Activated CD4-positive, alpha-beta memory T cell treated with anti-CD3 and anti-CD28 coated beads, Interleukin-2, amount 10 ng/mL, durations not matched to agents 7 days and 5 days (primary cell): ENCODE measurements at places on chromosomes 1 and 21. TPM values are rescaled to one million over a fixed set of nuclear protein-coding genes. Genes with fewer than 3 reads are reported as not detected.

PACC1 gene
- 11.4 TPM for total RNA-seq

- no peak overlapping the region for H3K4me3 ChIP-seq
- H3K4me1 ChIP-seq: peaks cover 34% of the 10 kb centered on the region
- no peak overlapping the region for H3K27ac ChIP-seq
- no peak for DNase-seq
- H3K27me3 ChIP-seq: peaks cover 6% of the 10 kb centered on the region
Observed at GRCh38 chr1:223707256-223708000, 4.9 kb upstream of the CAPN2 start.

IRF6 gene
- total RNA-seq: 0.25 TPM

GRCh38 chr1:248306103-248306502 is 2.9 kb upstream of the OR2T12 start:
- no peaks in the 10 kb centered on the region for H3K36me3 ChIP-seq
- no peaks in the 10 kb centered on the region for H3K4me1 ChIP-seq
- H3K27ac ChIP-seq: no peak overlapping the region
- no peak overlapping the region for H3K4me3 ChIP-seq
- no peaks in the 10 kb centered on the region for H3K27me3 ChIP-seq

DNA sequence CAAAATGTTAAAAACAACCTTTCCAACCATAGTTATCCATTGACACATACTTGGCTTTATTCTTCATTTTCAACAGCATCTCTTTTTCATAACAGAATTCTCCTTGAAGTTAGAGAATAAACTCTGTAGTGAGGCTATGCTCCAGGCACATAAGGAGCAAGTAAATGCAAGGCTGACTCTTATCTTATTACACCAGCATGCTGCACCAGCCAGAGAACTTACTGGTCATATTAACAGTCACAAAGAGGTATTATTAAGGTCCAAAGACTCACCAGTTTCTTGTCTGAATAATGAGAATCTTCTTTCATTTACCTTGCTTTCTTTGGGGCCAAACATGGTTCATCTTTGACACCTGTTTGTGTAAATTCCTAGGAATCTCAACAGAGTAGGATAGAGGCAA is 71.3 kb upstream of the IVNS1ABP start:
- H3K4me3 ChIP-seq: no peak overlapping the region
- DNase-seq: no peak
- peaks cover 5% of the 10 kb centered on the region for H3K4me1 ChIP-seq
- no peak overlapping the region for H3K27ac ChIP-seq
- H3K27me3 ChIP-seq: no peaks in the 10 kb centered on the region
- peaks cover 5% of the 10 kb centered on the region for H3K36me3 ChIP-seq

GRCh38 chr1:212612041-212612961 is 3.7 kb downstream of the ATF3 start:
- peaks cover 51% of the 10 kb centered on the region for H3K4me1 ChIP-seq
- no peak overlapping the region for H3K4me3 ChIP-seq
- no peak for DNase-seq
- peaks cover 3% of the 10 kb centered on the region for H3K27me3 ChIP-seq
- peaks cover 54% of the 10 kb centered on the region for H3K36me3 ChIP-seq

PCNX2 gene
- total RNA-seq: 23.2 TPM

GRCh38 chr1:247437551-247438505 is 20.1 kb downstream of the OR2B11 start:
- no peak overlapping the region for H3K4me3 ChIP-seq
- no peaks in the 10 kb centered on the region for H3K4me1 ChIP-seq
- H3K36me3 ChIP-seq: no peaks in the 10 kb centered on the region
- no peak overlapping the region for H3K27ac ChIP-seq
- no peaks in the 10 kb centered on the region for H3K27me3 ChIP-seq

DNA sequence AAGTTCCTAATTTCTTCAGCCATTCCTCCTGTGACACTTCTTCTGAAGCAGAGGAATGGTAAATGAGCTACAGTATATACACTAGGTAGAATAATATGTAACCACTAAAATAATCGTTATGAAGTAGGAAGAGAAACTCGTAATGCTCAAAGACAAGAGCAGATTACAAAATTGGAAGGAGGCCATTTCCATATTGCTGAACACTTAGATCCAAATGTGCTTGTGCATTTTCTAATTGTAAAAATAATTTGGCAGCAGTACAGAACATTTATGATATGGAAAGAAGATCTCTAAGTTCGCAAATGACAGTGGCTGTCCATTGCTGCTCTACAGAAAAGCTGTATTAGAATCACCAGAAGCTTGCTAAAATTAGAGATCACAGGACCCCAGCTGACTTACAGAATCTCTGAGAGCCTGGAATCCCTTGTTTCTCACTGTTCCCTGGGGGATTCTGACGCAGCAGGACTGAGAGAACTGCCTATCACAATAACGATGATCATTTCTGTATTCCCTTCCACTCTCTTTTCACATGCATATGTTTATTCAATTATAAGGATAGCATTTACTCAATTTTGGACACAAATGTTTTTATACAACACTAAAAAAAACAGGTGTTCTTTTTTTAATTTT is 242.1 kb downstream of the OMA1 start:
- no peak overlapping the region for H3K4me3 ChIP-seq
- H3K4me1 ChIP-seq: no peaks in the 10 kb centered on the region
- H3K27ac ChIP-seq: no peak overlapping the region
- H3K36me3 ChIP-seq: no peaks in the 10 kb centered on the region
- DNase-seq: no peak

PRRX1 gene
- total RNA-seq: not detected

HIVEP3 gene
- 27.8 TPM for total RNA-seq

GRCh38 chr1:41637367-41637766 is 152.9 kb upstream of the EDN2 start:
- H3K27me3 ChIP-seq: no peaks in the 10 kb centered on the region
- no peak overlapping the region for H3K27ac ChIP-seq
- H3K4me3 ChIP-seq: no peak overlapping the region
- DNase-seq: no peak

- H3K27ac ChIP-seq: no peak overlapping the region
- H3K4me3 ChIP-seq: no peak overlapping the region
- H3K4me1 ChIP-seq: peaks cover 5% of the 10 kb centered on the region
- H3K36me3 ChIP-seq: peaks cover 6% of the 10 kb centered on the region
- DNase-seq: no peak
Observed at GRCh38 chr1:59343576-59343840, 46.6 kb downstream of the FGGY start.

GRCh38 chr1:59404796-59405195 is 107.9 kb downstream of the FGGY start:
- no peak overlapping the region for H3K27ac ChIP-seq
- no peak overlapping the region for H3K4me3 ChIP-seq
- H3K4me1 ChIP-seq: no peaks in the 10 kb centered on the region
- H3K27me3 ChIP-seq: no peaks in the 10 kb centered on the region
- H3K36me3 ChIP-seq: no peaks in the 10 kb centered on the region
- no peak for DNase-seq

RAVER2 gene
- 1.8 TPM for total RNA-seq

MAP10 gene
- total RNA-seq: 2.1 TPM

CGN gene
- total RNA-seq: 0.43 TPM

AMY2B gene
- 8.6 TPM for total RNA-seq

- no peak overlapping the region for H3K4me3 ChIP-seq
- H3K27ac ChIP-seq: no peak overlapping the region
Observed at GRCh38 chr1:209454340-209454994, 129.0 kb upstream of the CAMK1G start.
